ENCODE measurements at places on chromosomes 16 and 17.

DNA sequence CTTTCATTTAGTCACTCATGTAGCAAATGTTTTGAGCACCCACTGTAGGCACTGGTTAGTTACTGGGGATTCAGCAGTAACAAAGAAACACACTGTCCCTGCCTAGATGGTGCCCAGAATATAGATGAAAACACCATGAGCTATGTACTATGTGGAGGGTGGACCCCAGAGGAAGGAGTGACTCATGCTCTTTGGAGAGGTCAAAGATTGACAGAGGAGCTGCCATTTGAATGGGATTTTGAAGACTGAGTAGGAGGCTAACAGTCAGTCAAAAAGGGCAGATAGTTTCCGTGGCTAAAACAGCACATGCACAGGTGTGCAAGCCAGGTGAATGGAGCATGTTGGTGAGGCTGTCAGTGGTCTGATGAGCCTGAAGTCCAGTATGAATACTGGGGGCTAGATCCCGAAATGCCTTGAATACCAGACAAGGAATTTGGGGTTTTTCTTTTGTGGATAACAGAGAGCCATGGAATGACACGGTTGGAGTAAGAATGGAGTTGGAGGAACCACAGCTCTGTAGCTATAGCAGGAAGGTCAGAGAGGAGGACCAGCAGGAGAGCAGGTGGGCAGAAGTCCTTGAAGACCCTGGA lies 6.1 kb downstream of the IL21R start:
- no peak overlapping the region for H3K27ac ChIP-seq
- DNase-seq: no peak
- H3K27me3 ChIP-seq: peaks cover 7% of the 10 kb centered on the region
- no peaks in the 10 kb centered on the region for H3K4me1 ChIP-seq
- H3K36me3 ChIP-seq: no peaks in the 10 kb centered on the region

GRCh38 chr16:56643080-56643778 lies 4.8 kb downstream of the MT1A start:
- H3K27me3 ChIP-seq: no peaks in the 10 kb centered on the region
- H3K4me3 ChIP-seq: peak overlapping the region; percentile 7
- peak overlapping the region; percentile 42 for H3K27ac ChIP-seq
- peak; percentile 88 for DNase-seq
- no peaks in the 10 kb centered on the region for H3K36me3 ChIP-seq
- H3K4me1 ChIP-seq: peaks cover 17% of the 10 kb centered on the region

DNA sequence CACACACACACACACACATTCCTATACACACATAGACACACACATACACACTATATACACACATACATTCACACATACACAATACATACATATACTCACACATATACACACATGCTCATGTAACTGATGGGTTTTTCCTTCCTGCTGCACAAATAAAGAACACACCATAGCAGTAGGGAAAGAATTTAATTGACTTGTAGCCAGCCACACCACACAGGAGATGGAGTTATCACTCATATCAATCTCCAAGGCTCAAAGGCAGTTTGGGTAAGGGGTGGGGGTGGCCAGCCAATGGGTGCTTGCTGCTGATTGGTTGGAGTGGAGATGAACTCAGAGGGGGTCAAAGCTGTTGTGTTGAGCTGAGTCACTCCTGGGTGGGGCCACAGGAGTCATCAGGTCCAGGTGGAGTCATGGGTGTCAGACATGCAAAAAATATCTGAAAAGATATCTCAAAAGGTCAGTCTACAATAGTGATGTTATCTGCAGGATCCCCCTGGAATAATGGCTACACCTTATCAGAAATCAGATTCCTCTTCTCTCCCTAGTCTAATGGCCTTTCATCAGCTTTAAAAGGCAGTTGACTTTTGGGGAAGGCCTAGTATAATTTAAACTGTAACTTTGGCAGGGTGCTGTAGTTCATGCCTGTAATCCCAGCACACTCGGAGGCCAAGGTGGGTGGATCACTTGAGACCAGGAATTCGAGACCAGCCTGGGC lies 46.1 kb downstream of the WSB1 start:
- H3K27me3 ChIP-seq: no peaks in the 10 kb centered on the region
- no peak overlapping the region for H3K4me3 ChIP-seq
- no peak for DNase-seq
- H3K27ac ChIP-seq: no peak overlapping the region

GRCh38 chr17:62109924-62110323 lies 44.8 kb upstream of the MED13 start:
- peaks cover 5% of the 10 kb centered on the region for H3K4me1 ChIP-seq
- no peaks in the 10 kb centered on the region for H3K27me3 ChIP-seq
- no peaks in the 10 kb centered on the region for H3K36me3 ChIP-seq
- no peak overlapping the region for H3K27ac ChIP-seq

- no peaks in the 10 kb centered on the region for H3K36me3 ChIP-seq
- DNase-seq: no peak
- H3K27me3 ChIP-seq: no peaks in the 10 kb centered on the region
- H3K27ac ChIP-seq: no peak overlapping the region
- H3K4me3 ChIP-seq: no peak overlapping the region
These were observed 133.9 kb downstream of the PRKCB start for GRCh38 chr16:23969468-23970297.
